Amniotic stem cell (primary cell): ENCODE measurements at places on chromosomes 2 and 18.

GRCh38 chr18:62446511-62446910 lies 76.3 kb upstream of the ZCCHC2 start:
- DNase-seq = no peak

DNA sequence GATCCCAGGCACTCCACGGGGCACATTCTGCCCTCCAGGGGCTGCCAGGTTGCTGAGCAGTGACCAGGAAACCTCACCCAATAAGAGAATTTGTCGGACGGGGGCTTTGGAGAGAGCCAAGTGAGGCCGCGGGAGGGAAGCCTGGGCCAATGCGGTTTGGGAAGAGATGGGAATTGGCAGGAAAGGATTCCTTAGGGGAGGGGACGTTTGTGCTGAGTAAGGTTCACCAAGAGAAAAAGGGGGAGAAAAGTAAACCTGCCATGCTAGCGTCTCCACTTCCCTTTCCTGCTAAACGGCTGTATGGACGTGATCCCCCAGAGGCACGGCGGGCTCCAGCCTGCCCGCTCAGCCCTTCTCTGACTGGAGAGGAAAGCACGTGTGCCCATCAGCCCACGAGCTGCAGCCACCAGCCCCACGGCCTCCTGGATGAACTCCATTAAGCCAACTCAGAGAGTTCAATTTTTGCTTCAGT lies 194.4 kb upstream of the ID2 start:
- no peak for DNase-seq

GRCh38 chr2:16063251-16063850 lies 123.0 kb downstream of the MYCN start:
- no peak for DNase-seq

- no peak for DNase-seq
Measured at GRCh38 chr2:144477957-144478311, 42.0 kb downstream of the ZEB2 start.

- DNase-seq = no peak
Measured at GRCh38 chr2:62296832-62297623, 101.1 kb downstream of the B3GNT2 start.

GRCh38 chr2:160194946-160195345 lies 5.1 kb downstream of the ITGB6 start:
- no peak for DNase-seq

GRCh38 chr18:36769611-36770314 lies 59.0 kb downstream of the TPGS2 start:
- DNase-seq = no peak

GRCh38 chr2:67309281-67309680 lies 87.9 kb upstream of the ETAA1 start:
- no peak for DNase-seq

DNA sequence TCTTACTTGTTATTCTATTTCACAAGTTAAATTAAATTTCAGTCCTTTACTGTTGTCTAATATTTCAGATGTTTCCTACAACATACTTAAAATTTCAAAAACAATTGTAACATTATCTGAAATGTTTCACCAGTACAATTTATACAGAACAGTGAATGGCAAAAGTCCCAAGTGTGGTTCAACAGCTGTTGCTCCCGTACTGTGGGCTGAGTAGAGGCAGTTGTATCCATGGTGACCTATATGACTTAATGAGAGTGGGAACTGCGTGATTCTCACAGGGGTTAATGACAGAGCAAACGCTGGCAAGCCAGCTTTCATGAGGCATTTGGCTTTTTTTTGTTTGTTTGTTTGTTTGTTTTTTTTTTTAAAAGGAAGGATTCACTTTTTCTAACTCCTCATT lies 5.3 kb upstream of the PLCL1 start:
- no peak for DNase-seq
